ENCODE measurements at places on chromosomes 1 and 21.

DNA sequence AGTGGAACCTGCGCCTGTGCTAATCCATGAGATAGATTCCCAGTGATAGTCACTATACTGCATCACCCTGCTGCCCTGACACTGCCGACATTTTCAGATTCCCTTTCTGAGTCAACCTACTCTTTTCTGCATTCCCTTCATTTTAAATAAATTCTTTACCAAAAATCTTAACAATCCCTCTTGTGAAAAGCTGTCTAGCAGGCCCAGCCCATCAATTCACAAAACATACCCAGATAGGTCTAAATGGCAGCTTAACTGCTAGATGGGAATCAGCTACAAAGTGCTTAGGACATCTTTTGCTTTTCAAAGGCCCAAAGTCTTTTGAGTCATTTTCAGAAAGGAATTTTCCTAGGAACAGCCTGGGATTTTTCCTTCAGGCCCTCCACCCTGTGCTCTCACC, 180.1 kb upstream of the PTBP2 start:
- DNase-seq, result no peak

- DNase-seq, result no peak
These were observed 13.0 kb downstream of the IFI44L start for GRCh38 chr1:78633209-78633608.

- no peak for DNase-seq
These were observed 1.6 kb downstream of the IFI44 start for GRCh38 chr1:78651241-78651640.

- no peak for DNase-seq
These were observed 8.5 kb downstream of the MEX3A start for GRCh38 chr1:156073740-156074139.

DNA sequence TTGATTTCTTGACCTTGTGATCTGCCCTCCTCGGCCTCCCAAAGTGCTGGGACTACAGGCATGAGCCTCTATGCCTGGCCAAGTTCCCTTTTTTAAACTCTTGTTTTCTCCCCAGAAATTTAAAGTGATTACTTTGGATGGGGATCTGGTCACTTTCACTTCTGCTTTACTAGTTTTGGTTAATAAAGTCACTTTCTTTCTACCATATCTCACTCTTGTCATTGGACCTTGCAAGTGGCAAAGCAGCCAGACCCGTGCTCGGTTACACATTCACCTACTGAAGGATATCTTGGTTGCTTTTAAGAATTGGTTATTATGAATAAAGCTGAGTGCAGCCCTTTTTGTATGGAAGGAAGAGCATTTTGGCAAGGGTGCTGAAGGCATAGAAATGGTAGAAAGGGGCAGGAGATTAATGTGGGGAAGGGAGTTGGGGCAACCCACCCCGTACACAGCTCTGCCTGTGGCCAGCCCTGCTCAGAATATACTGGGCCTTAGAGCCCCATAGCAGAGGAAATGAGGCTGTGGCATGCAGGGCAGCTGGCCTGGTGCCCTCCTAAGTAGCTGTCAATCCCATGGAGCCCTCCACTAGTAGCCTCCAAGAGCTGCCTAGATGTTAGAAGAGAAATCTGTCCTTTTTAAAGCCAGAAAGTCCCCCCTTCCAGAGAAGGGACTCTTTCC, 40.7 kb downstream of the CD2 start:
- no peak for DNase-seq

DNA sequence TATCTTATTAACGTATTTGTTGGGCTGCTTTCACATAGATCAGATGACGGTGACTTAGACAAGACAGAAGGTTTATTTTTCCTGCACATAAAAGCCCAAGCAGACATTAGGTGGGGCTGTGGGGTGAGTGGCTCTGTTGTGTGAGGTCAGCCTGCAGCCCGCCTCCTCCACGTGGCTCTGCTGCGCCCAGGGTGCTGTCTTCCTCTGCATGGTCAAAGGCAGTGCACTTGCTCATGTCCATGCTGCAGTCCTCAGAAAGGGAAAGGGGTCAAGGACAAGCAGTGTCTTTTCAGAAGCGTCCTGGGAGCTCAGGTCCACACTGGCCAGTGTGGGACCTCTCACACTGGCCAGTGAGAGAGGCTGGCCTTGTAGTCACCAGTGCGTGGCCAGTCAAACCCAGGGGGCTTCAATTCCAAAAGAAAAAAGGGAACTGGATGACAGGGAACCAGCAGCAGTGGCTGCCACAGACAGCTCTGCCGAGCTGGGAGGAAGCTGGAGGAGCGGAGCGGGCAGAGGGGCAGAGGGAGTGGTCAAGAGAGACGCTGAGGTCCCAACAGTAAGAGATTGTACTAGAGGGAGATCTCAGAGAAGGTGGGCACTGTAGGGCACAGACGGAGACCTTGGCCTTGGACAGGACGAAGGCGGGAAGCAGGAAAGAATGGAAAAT, 35.9 kb upstream of the SLC45A1 start:
- no peak for DNase-seq

- no peak for DNase-seq
These were observed 39.0 kb upstream of the CASZ1 start for GRCh38 chr1:10835421-10835820.

- no peak for DNase-seq
These were observed 3.3 kb downstream of the OR14K1 start for GRCh38 chr1:247741756-247742155.

GRCh38 chr1:29786791-29787732, 550.7 kb downstream of the PTPRU start:
- DNase-seq, result no peak

DNA sequence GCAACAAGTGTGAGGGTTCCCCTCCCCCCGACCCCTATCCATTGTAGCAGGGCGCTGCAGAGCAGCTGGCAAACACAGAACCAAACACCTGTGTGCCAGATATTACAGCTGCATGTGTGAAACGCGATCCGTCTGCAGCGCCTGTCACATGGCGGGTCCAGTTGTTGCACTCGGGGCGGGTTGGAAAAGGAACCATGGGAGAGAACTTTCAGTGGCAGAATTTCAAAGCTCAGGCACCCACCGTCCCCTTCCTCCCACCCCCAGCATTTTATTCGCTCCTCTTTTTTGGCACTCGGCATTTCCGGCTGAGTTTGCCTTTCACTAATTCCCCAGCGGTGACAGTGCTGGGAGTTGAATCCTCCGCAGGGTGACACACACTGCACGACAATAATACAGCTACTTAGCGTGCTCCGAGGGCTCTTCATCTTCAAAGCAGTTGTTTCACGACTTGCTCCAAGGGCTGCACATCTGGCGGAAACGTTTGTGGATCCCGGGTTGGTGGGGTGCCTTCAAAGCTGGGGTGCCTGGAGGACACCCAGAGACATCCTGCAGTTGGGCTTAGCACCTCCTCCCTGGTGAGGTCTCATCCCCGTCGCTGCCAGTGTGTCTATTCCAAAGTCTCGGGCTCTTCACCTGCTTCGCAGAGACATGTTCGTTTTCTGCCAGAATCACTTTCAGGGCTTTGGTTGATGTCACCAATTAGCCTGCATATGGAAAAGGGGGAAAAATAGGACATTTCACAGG, 180.7 kb downstream of the ZBTB18 start:
- no peak for DNase-seq

DNA sequence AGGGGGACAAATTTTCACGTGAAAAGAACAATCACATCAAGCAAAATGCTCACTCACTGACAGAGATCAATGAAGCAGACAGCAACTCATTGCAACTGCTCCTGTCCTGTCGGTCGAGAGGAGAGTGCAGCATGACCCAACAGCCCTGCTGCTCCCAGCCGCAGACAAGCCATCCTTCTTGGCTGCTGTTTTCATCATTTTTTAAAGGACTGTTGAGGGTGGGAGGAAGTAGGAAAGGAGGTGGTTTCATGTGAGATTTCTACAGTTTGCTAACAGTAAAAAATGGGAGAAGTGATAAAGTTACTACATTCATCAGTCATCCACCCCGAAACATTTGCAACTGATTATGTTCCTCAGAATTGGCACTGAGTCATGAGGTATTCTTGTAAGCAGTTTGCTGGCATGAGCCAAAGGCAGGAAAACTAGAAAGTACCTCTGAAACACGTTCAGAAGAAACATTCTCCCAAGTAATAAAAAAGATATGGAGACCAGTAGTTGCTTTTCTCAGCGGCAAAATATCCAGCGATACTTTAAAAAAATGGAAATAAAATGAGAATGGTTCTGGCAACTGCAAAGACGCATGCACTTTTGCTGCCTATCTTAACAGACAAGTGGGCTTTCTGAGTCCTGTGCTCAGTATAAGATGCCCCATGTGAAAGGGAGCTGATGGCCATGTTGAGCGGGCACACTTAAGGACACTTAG, 72.0 kb upstream of the CLDN14 start:
- DNase-seq, result no peak

GRCh38 chr1:3222042-3222692, 153.2 kb downstream of the PRDM16 start:
- DNase-seq, result no peak

- DNase-seq, result no peak
These were observed 10.8 kb downstream of the CCDC17 start for GRCh38 chr1:45612941-45613579.

DNA sequence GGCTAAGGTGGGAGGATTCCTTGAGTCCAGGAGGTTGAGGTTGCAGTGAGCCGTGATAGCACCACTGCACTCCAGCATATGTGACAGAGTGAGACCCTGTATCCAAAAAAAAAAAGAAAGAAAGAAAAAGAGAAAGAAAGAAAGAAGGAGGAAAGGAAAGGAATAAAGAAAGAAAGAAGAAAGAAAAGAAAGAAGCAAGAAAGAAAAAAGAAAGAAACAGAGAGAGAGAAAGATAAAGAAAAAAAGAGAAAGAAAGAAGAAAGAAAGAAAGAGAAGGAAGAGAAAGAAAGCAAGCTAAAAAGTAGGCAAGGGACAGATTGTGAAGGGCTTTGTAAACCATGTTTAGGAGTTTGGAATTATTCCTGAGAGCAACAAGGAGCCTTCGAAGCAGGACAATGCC, 80.1 kb downstream of the MAB21L3 start:
- DNase-seq, result no peak

- DNase-seq, result no peak
These were observed 10.9 kb upstream of the PADI2 start for GRCh38 chr1:17130138-17130635.

- no peak for DNase-seq
These were observed 96.9 kb downstream of the KCNH1 start for GRCh38 chr1:211037095-211037494.

- DNase-seq, result no peak
These were observed 442.3 kb downstream of the GPATCH2 start for GRCh38 chr1:217188280-217189237.

GRCh38 chr21:35568643-35569042, 491.7 kb downstream of the SETD4 start:
- DNase-seq, result no peak

DNA sequence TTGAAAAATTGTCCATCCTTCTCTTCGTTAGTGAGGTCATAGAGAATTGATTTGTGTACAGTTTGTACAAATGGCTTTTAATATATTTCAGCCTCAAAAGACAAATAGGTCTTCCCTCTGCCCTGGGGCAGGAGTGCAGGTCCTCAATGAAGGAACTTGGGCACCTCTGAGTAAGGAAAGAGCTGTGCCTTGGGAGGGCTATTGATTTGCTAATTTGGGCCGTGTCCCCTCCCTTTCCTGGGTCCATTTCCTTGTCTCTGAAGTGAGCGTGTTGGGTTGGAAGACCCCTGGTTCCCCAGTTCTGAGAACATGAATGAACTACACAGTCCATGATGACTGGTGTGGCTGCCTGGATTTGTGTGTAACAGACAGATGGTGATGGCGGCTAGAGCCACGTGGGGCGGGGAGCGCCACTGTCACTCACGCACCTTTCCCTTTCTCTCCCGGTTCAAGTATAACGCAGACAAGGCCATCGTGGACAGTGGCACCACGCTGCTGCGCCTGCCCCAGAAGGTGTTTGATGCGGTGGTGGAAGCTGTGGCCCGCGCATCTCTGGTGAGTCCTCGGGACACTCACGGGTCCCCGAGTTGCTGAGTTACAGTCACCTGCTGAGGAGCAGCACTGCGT, 71.0 kb upstream of the FAM3B start:
- no peak for DNase-seq
